DMS 273 treated with DMSO at 0.1 percent for 48 hours (cell line): ENCODE measurements at places on chromosomes 5 and 9.

- DNase-seq, result no peak
These were observed 235.5 kb downstream of the RFK start for GRCh38 chr9:76158713-76159112.

- no peak for DNase-seq
These were observed 64.3 kb downstream of the IRX1 start for GRCh38 chr5:3659907-3660306.

DNA sequence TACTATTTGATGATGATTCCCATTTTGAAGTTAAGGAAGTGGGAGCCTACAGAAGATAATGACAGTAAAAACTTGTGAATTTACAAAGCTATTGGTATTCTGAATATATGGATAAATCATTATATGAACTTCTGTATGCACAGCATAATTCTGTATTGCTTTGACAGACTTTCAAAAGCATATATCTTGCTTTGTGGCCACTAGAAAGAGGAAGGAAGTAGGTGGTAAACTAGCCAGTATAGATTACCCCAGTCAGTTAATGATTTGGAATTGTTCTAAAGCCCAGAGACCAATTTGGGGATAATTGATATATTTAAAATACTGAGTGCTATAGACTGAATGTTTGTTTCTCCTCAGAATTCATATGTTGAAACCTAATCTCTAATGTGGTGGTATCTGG is 53.0 kb downstream of the NR2F1 start:
- no peak for DNase-seq

- DNase-seq, result no peak
These were observed 116.7 kb upstream of the LMX1B start for GRCh38 chr9:126496781-126497659.

DNA sequence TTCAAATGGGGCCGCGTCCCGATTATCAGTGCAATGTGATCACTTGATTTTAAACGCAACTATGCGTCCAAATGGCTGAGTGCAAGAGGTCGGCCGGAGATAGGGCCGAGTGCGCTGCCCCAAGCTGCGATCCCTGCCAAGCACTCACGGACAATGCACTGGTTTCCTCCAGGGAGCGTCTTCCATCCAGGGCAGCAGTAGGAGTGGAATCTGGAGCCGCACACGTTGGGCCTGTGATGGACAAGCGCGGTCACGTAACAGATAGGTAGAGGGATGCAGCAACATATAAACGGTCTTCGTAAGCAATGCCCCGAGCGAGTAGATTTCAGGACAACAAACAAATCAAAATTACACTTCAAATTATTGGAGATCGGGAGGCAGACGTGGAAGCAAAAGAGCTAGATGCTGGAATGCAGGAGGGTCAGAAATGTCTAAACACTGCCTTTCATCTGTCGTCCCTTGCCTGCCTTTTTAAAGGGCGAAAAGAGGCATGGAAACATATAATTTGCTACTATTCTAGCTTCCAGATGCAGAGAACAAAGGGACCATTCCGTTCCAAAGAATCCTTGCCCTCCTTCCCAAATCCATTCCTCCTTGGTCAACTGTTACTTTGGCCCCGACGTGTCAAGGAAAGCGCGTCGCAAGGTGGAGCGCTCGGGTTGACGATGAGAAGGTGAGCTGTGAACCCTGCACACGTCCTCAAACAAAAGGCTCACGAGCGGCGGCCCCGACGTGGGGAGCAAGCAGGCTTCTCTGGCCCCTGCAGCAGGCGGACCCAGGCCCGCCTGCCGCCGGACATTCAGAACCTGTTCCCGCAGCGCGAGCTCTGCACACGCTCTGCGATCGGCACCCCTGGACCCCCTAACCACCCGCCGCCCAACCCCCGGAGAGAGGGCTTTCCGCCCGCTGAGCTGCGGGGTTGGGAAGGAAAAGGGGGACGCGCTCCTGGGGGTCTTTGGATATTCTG is 1.5 kb downstream of the FBN2 start:
- no peak for DNase-seq
